Stimulated activated CD4-positive, alpha-beta T cell treated with anti-CD3 and anti-CD28 coated beads, Interleukin-4, amount 100 ng/mL, for 1 hour (primary cell): ENCODE measurements at places on chromosomes 16 and 17.

DNA sequence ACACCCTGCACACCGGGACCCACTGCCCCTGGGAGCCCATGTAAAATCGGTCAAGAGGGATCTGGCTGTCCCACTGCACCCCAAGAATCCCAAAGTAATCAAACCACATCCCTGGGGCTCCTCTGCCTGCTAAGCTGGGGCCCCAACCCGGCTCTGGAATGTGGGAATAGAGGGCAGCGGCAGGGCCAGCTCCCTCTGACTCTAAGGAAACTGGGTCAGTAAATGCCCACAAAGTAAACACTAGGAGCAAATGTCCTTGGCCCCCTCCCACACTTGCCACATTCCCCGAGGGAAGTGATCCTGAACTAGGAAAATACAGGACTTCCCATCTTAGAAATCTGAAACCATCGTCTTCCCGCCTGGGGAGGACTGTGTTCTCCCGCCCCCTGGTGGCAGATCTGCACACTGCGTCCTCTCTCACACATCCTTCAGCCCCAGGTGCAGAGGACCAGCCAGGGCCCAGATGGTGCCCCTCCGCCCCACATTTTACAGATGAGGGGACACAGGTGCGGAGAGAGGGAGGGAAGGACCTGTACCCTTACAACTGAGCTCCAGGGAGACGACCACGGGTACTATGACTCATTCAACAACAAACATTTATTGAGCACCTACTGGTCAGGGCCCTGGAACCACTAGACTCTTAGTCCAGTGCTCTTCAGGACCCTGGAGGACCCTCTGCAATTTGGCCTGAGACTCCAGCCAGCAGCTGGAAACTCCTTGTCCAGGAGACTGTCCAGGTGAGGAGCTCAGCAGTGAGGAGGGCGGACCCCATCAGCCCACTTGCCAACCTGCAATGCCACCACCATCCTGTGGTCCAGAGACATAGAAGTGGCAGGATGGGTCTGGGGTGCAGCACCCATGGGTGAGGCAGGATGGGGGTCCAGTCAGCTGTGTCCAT, 10.1 kb downstream of the P3H4 start:
- peak; percentile 79 for DNase-seq

- peak; percentile 68 for DNase-seq
These were observed at the start of gene TBKBP1 for GRCh38 chr17:47693731-47694580. Gene TBKBP1 (plus strand): TSS chr17:47694161. CDS start chr17:47696113, 1,952 bp downstream.

DNA sequence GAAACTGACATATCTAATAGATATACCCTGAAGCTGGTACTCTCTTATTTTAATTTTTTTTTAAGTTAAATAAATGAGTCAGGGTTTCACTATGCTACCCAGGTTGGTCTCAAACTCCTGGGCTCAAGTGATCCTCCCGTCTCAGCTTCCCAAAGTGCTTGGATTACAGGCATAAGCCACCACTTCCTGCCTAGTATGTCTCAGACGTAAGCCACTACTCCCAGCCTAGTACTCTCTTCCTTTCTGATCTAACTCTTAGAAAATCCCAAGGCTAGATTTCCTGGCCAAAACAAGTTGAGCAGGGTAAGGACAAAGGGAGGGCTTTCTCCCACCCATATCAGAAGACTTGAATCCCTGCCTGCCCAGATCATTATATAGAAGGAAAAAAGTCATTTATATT, 33.7 kb downstream of the HOXB1 start:
- no peak for DNase-seq

DNA sequence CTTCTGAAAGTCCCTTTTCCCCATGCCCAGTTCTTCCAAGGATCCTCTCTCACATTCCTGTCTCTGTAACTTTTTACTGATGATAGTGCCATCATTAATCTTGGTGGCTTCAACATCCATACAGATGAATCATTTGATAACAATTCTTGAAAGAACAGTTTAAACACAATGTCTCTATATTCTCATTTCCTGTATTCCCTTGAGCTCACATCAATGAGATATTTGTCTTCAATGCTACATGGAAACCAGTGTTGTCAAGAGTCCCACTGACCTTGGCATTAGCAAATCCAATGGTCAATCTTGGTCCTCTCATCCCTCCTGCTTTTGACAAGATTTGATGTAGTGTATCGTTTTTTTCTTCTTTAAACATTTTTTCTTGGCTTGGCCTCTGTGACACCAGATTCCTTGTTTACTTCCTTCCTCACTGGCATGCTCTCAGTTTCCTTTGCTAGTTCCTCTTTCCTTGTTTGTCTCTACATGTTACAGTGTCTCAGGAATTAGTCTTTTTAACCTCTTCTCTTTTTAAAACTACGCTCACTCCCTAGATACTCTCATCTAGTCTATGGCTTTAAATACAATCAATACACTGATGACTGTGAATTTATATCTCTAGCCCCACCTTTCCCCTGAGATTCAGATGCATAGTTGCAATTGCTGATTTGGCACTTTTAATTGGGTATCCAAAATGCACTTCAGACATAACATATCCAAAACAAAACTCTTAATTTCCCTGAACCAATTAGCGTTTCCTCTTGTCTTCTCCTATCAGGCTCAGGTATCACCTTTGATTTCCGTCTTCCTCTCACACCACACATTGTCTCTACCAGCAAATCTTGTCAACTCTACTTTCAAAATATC, 134.0 kb downstream of the MYO1D start:
- no peak for DNase-seq

DNA sequence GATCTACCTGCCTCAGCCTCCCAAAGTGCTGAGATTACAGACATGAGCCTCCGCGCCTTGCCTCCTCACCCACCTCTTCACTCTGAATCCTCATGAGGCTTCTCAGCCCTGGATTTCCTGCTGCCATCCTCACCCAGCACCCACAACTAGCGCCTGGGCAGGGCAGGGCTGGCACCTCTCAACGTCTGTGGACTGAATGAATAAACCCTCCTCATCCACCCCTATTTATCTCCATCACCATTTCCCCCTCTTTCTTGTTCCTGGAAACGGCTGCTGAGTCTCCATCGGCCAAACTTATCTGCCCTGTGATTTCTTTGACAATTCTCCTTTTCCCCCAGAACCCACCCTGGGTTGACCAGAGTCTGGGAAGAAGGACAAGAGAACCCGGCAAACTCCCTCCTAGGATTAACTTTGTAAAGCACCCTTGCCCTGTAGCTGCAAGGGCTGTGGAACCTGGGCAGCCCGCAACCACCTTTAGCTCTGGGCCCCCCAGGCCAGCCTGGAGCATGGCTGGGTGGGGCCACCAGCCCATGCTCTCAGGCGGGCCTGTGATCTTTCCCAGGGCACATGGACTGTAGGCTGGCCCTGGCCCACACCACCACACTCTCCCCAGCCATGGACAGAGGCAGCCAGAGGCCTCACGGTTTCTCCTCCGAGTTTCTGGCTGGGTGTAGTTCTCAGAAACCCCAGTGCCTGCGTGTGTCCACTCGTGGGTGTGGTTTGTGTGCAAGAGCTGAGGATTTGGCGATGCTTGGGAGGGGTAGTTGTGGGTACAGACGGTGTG, 2.4 kb downstream of the SPN start:
- no peak for DNase-seq

GRCh38 chr17:29238133-29238850, 8.4 kb upstream of the CRYBA1 start:
- DNase-seq = no peak

DNA sequence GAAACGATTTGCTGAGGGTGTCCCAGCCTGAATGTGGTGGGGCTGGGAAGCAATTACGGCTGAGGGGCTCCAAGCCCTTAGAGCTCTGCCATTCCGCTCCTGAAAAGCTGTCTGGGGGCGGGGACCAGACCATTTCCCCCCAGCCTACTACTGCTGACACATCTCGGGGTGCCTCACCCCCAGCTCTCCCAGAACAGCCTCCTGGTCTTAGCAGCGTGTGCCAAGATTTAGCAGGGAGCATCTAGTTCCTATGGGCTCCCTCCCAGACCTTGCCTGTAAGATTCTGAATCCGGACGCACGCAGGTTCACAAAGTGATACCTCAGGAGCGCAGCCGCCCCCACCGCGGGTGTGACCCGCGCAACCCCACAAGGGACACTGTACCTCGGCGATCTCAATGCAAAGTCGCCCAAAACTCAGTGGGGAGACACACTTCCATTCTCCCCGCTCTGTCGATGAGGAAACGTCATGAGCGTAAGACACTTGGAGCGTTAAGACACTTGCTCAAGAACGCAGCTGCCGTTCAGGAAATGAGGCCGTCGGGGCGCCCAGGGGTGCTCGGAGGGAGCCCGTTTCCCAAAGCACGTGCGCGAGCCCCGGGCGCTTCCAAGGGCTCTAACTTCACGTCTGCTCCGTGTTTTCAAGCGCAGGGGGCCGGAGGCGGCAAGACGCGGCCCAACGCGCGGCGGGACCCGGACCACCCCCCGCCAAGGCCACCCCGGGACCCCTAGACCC, 629 bp downstream of the GEMIN4 start:
- peak; percentile 58 for DNase-seq

DNA sequence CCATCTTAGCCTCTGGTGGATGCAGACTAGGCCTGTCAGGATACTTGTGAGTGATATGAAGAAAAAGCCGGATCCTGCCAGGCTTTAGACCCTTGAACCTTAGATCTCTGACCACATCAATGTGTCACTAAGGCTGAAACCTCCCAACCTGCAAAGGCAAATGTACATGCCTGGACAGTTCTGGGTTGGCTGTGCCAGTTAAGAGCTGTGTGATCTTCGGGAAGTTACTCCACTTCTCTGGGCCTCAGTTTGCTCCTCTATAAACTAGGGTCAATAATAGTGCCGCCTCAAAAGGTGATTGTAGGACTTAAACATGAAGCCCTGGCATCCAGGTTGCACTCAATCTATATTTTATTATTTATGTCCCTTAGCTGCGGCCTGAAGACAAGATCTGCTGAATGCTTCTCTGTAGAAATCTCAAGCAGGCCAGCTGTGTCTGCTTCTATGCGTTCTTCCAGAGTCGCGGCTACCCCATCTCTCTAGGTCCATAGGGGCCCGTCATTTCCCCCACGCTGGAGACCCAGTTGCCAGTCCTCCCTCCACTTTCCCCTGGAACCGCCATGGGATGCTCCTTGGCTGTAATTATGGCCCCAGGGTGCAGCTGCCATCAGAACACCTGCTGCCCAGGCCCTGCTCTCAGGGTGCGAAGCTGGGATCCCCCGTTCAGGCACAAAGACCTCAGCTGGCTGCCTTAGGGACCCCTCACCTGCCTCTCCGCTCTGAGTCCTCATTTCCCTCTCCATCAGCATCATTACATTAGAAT, 50.2 kb downstream of the AKAP1 start:
- DNase-seq = no peak

- no peak for DNase-seq
These were observed 11.1 kb downstream of the TAOK1 start for GRCh38 chr17:29401258-29401657.

DNA sequence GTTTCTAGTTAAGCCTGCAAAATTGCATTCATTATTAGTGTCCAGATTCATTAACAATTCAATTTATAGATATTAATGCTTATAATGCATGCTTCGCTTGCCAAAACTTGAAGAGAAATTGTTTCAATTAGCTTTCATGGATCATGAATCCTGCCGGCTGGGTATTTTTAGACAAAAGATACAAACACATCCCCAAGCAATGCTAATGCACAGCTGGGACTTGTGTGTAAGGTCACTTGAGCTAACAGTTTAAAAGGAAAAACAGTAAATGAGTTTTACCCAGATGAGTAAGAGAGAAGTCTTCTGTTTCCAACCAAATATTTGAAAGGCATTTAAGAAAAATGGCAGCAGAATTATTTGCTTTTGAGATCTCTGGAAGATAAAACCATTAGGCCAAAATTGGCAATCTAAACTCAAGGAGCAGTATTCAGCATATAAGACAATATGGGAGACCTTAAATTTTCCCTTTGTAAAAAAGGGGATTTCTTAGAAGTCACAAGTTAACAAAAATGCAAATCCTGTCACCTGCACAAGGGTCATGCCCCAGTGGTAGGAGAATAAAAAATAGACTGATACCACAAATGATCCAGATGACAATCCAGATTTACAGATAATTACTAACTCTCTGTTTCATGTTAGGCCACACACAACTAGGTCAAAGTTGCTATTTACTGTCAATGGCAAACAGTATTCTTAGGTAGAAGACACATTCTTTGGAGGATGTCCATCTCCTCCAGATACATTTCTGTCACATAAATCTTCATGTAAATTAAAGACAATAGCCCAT, 418.4 kb upstream of the PMFBP1 start:
- DNase-seq = no peak

GRCh38 chr16:50270510-50271147, 4.3 kb downstream of the ADCY7 start:
- DNase-seq = no peak

DNA sequence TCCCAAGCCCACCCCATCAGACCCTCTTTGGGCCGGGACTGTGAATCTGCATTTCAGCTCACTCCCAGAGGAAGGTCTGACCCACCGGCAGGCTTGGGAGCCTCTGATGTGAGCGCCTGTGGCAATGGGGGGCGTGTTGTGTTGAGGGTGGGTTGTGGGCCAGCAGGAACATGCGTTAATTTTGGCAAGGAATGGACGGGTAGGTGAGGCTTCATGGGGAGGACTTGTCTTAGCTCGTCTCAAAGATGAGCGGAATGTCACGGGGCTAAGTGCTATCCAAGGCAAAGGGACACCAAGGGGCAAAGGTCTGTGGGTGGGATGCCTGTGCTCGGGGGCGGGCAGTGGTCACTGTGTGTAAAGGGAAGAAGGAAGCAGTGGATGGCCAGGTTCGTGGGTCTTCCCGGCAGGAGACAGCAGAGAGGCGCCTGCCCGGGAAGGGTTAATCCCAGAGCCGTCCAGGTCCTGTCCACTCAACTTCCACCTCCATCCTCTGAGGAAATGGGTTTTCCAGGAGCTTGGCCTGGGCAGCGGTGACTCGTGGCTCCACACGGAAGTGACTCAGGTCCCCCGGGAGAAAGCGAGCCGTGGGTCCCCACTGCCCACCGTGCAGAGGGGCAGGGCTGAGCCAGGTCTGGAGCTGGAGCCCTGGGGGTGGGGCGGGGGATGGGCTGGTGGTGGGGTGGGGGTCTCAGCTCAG, 17.4 kb downstream of the ADGRG1 start:
- DNase-seq = no peak

- DNase-seq = no peak
These were observed 313.3 kb upstream of the HSBP1 start for GRCh38 chr16:83494459-83494858.

DNA sequence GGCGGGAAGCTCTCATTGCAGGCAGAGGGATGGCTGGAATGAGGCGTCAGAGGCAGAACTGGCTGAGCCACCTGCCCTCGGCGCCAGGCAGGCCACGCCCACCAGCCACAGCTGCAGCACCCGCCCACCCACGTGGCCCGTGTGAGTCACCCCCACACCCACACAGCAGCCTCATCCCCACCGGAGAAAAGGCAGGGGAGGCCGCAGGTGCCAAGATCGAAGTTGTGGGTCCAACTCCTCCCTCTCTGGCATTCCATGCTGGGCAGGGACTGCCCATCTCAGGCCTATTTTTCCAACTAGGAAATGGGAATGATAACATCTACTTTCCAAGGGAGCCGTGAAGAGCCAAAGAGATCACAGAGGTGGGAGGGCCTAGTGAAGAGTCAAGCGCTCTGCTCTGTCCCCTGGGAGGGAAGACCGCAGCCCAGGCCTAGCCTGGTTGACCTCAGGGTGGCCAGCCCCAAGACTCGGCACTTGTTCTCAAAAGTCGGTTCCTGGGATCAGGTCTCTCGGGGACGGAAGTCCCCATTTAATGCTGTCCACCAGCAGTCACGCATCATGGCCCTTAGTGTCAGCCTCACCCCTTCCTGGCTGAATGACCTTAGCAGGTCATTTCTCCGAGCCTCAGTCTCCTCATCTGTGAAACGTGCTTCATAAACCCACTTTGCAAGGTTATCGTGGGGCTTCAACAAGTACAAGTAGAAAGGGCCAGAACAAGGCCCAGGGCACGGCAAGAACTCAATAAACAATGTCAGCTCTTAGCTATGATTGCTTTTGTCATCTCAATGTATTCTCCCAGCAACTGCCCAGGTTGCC, at the start of gene TRPV3:
Gene TRPV3 (minus strand): TSS at position 45 of the 816 bp plus-strand sequence. CDS start 2,962 bp downstream, outside the sequence.
- peak; percentile 67 for DNase-seq
